RWPE1 (cell line): ENCODE measurements at places on chromosomes 16 and 17.
A peak's percentile ranks its signal among the peaks of the same experiment; 100 is the strongest.

- no peak for DNase-seq
Measured at GRCh38 chr16:17829811-17830210, 359.1 kb upstream of the XYLT1 start.

DNA sequence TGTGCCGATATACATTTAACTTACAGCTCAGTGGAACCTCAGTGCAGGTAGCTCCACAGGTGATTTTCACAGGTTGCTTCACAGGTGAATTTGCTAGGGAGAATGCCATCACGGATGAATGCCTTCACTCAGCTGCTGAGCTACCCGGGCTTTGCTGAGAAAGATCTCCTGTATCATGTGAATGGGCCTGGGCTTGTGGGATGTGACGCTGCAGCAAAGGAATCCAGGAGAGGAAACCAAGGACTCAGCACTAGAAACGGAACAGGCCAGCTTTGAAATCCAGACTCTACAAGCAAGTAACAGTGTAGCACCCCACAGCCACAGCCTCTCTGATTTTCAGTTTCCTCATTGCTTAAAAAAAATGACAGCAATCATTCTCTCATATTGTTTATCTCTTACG is 271.4 kb upstream of the MAF start:
- DNase-seq, result no peak

DNA sequence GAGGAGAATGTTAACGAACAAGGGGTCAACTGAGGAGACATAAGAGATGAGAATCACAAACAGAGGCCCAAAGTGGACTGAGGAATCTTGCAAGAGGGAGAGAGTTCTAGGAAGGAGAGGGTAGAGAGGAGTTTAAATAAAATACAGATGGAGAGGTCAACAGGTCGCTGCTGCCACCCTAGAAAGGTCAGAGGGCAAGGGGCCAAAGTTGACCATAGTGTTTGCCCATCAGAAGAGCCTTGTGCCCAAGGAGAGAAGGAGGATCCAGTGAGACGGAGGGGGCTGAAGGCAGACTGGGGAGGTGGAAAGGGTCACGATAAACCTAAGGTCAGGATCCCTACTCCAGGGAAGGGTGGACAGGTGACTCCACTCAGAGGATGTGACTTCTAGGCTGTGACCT is 6.9 kb upstream of the ITGA3 start:
- no peak for DNase-seq

- DNase-seq, result no peak
Measured at GRCh38 chr17:47199627-47200324, 9.4 kb upstream of the MYL4 start.

DNA sequence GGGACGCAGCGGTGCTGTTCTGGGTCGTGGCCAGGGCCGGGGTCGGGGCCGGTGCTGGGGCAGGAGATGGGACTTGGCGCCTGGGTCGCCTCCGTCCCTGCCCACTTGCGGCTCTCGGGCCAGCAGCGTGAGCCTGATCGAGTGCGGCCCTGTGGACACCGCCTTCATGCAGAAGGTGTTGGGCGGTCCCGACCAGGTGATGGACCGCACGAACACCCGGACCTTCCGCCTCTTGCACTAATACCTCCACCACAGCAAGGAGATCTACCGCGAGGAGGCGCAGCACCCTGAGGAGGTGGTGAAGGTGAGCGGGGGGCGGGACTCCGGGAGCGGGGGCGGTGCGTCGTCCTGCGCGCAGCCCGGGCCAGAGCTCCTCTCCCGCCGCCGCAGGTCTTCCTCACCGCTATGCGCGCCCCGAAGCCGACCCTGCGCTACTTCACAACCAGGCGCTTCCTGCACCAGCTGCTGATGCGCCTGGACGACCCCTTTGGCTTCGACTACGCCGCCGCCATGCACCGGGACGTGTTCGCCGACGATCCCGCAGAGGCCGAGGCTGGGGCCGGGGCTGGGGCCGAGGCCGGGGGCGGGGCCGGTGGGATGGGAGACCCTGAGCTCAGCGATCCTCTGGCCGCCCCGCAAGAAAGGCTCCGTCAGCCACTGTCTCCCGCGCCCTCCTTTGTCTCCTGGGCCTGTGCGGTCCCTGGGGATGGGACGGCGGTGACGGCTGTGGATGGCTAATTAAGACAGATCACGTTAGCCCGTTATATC is 4.5 kb upstream of the HSD17B1 start:
- DNase-seq, result no peak

GRCh38 chr17:64025732-64026294 is 5.4 kb upstream of the ICAM2 start:
- DNase-seq, result peak; percentile 44

DNA sequence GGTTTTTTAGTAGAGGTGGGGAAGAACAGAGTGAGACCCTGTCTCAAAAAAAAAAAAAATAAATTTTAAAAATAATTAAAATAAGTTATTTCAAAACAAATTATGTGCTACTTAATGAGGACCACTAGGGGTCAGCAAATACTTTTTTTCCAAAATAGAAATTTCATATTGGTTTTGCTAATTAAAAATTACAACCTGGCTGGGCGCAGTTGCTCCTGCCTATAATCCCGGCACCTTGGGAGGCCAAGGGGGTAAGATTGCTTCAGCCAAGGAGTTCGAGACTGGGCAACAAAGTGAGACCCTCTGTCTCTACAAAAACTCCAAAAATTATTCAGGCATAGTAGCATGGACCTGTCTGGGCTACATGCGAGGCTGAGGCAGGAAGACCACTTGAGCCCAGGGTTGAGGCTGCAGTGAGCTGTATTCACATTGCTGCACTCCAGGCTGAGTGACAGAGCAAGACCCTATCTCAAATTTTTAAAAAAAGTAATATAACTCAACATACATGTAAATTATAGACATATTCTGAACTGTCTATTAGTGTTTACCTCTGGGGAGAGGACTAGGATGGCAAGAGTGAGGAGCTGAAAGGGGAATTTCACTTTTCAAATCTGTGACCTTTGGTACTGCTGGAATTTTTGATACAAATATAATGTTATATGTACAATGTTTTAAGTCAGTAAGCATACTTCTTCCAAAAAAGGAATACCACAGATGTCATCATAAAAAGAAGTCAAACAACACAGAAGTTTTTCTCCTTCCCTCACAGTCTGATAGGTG is 8.1 kb downstream of the MEIOB start:
- DNase-seq, result no peak

GRCh38 chr17:56653877-56654276 is 60.4 kb downstream of the NOG start:
- DNase-seq, result peak; percentile 54

- no peak for DNase-seq
Measured at GRCh38 chr17:30112794-30113193, 3.8 kb upstream of the NSRP1 start.

DNA sequence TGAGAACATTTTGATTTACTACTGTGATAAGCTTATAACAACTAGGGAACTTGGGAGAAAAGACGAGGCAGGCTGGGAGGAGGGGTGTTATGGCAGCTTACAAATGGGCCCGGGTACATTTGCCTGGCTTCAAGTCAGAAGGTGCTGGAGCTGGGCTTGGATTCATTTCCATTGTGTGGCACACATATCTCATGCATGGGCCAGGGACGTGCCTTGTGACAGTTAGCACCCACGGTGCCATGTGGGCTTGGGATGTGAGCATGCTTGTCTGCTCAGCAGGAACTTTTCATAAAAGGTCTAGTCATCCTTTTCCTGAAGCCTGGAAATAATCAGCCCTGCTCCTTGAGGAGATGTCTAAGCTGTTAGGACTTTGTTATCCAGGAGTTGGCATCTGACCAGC is 572.2 kb downstream of the CDH13 start:
- DNase-seq, result no peak
